ENCODE measurements at places on chromosomes 1 and 21. TPM values are rescaled to one million over a fixed set of nuclear protein-coding genes. Genes with fewer than 3 reads are reported as not detected.
A peak's percentile ranks its signal among the peaks of the same experiment; 100 is the strongest.

The ST6GALNAC5 gene
- not detected for total RNA-seq

The LCE1D gene
- total RNA-seq = not detected

The FCER1A gene
- not detected for total RNA-seq

The RGS7 gene
- total RNA-seq = not detected

The PM20D1 gene
- total RNA-seq = 0.43 TPM

The LGR6 gene
- 0.08 TPM for total RNA-seq

The RXRG gene
- total RNA-seq = not detected

The PLEKHA6 gene
- total RNA-seq = not detected

The GPR61 gene
- total RNA-seq = not detected

GRCh38 chr1:188668083-188668482 lies 1809.6 kb downstream of the BRINP3 start:
- no peak overlapping the region for H3K27ac ChIP-seq
- no peaks in the 10 kb centered on the region for H3K27me3 ChIP-seq
- H3K4me1 ChIP-seq = no peaks in the 10 kb centered on the region
- no peaks in the 10 kb centered on the region for H3K36me3 ChIP-seq

- H3K36me3 ChIP-seq = peaks cover 68% of the 10 kb centered on the region
- no peak overlapping the region for H3K27ac ChIP-seq
- no peak for DNase-seq
- no peaks in the 10 kb centered on the region for H3K27me3 ChIP-seq
- no peak overlapping the region for H3K4me3 ChIP-seq
Observed at GRCh38 chr1:32042330-32042729, 28.7 kb downstream of the KHDRBS1 start.

GRCh38 chr21:45918835-45919447 lies 62.6 kb upstream of the COL6A1 start:
- no peaks in the 10 kb centered on the region for H3K36me3 ChIP-seq
- H3K4me3 ChIP-seq = no peak overlapping the region
- no peaks in the 10 kb centered on the region for H3K27me3 ChIP-seq
- no peak overlapping the region for H3K27ac ChIP-seq
- no peak for DNase-seq
- H3K4me1 ChIP-seq = peaks cover 2% of the 10 kb centered on the region

DNA sequence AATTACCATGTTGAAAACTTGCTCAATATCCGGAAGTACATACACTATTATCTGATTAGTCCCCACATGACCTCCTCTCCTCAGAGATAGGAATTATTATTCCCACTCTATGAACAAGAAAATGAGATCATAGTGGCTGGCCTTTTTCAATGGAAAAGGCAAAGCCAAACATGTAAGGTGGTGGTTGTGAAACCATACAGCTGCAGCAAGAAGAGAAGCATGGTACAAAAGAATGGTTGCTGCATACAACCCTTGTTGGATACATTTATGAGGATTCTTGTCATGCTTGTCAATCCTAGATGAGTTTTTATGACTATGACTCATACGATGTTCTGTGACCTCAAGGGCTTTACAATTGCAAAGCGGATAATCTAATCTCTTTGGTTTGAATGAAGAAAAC lies 514.7 kb downstream of the PLPP3 start:
- H3K4me1 ChIP-seq = no peaks in the 10 kb centered on the region
- H3K36me3 ChIP-seq = no peaks in the 10 kb centered on the region
- H3K27me3 ChIP-seq = no peaks in the 10 kb centered on the region
- DNase-seq = no peak
- no peak overlapping the region for H3K27ac ChIP-seq
- H3K4me3 ChIP-seq = no peak overlapping the region

GRCh38 chr21:15534450-15534886 lies 195.3 kb upstream of the USP25 start:
- H3K4me1 ChIP-seq = no peaks in the 10 kb centered on the region
- no peaks in the 10 kb centered on the region for H3K27me3 ChIP-seq
- no peak for DNase-seq
- no peak overlapping the region for H3K27ac ChIP-seq
- no peaks in the 10 kb centered on the region for H3K36me3 ChIP-seq

DNA sequence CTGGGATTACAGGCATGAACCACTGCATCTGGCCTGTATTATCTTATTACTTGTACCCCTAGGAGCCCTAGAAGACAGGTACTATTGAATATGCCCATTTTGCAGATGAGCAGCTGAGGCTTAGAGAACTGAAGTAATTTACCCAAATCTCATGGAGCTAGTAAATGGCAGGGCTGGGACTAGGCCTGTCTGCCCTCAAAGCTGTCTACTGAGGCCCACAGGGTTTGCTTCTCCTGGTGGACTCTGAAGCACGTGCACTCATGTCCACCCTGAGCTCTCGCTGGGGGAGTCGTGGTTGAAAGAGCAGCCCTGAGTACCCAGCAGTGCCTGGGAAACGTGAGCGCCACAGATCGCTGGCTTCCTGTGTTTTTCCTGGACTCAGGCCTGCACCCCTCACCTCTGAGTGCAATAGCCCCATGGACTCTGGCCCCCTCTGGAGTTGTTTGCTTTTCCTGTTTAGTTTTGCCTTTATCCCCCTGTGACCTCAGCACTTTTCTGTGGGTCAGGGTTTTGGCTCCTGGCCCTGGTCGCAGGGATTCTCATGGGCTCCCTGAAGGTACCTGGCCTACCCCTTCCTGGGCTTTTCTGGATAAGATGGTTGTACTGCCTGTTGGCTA lies 52.4 kb downstream of the ARHGEF10L start:
- no peaks in the 10 kb centered on the region for H3K36me3 ChIP-seq
- H3K4me1 ChIP-seq = no peaks in the 10 kb centered on the region
- no peak for DNase-seq

- DNase-seq = no peak
- H3K36me3 ChIP-seq = no peaks in the 10 kb centered on the region
- peak overlapping the region; percentile 66 for H3K27ac ChIP-seq
- no peaks in the 10 kb centered on the region for H3K27me3 ChIP-seq
- peaks cover 66% of the 10 kb centered on the region for H3K4me1 ChIP-seq
Observed at GRCh38 chr1:234498448-234499118, 19.6 kb upstream of the TARBP1 start.

- H3K36me3 ChIP-seq = peaks cover 87% of the 10 kb centered on the region
- peaks cover 50% of the 10 kb centered on the region for H3K4me1 ChIP-seq
- DNase-seq = no peak
- H3K27me3 ChIP-seq = no peaks in the 10 kb centered on the region
Observed at GRCh38 chr1:150575518-150576366, 3.7 kb downstream of the MCL1 start.

DNA sequence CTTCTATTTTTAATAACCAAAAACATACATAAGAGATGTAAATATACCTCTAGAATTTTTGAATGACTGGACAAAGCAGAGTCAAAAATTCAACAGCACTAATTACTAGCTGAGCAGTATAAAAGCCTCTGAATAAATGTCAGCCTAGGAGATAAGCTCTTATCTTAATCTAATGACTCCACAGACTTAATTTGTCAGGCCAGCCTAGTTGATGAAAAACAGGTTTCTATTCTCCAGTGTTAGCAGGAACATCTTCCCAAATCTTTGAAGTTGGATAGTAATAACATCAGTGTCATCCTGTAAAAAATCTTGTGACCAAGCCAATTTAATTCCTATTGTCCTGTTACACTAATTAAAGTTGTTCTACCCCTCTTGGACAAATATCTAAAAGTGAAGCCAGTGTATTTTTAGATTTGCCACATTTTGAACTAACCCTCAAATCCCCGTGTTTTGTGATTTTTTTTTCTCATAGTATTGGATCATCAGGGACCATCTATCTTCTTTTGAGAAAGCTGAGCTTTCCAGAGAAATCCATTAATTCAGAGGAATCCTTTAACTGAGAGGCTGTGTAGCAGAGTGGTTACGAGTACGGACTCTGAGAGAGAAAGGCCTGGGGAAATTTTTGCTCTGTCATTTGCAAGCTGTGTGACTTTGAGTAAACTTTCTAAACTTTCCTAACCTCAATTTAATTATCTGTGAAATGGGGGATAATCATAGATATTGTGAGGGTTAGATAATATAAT lies 41.2 kb downstream of the LMO4 start:
- H3K4me3 ChIP-seq = no peak overlapping the region
- peaks cover 3% of the 10 kb centered on the region for H3K36me3 ChIP-seq
- no peak overlapping the region for H3K27ac ChIP-seq
- DNase-seq = no peak
- H3K27me3 ChIP-seq = no peaks in the 10 kb centered on the region
- H3K4me1 ChIP-seq = no peaks in the 10 kb centered on the region

- no peak for DNase-seq
- no peak overlapping the region for H3K27ac ChIP-seq
- no peak overlapping the region for H3K4me3 ChIP-seq
- H3K36me3 ChIP-seq = no peaks in the 10 kb centered on the region
- H3K27me3 ChIP-seq = peaks cover 10% of the 10 kb centered on the region
Observed at GRCh38 chr1:182724215-182724614, 39.8 kb upstream of the RGS8 start.

GRCh38 chr1:21012937-21013336 lies 163.8 kb downstream of the EIF4G3 start:
- H3K27me3 ChIP-seq = no peaks in the 10 kb centered on the region
- no peak overlapping the region for H3K27ac ChIP-seq
- H3K4me1 ChIP-seq = peaks cover 19% of the 10 kb centered on the region
- H3K4me3 ChIP-seq = no peak overlapping the region
- peaks cover 17% of the 10 kb centered on the region for H3K36me3 ChIP-seq

GRCh38 chr1:24535021-24535424 lies 20.9 kb upstream of the NCMAP start:
- peak overlapping the region; percentile 98 for H3K27ac ChIP-seq
- H3K4me1 ChIP-seq = peaks cover 60% of the 10 kb centered on the region
- peaks cover 67% of the 10 kb centered on the region for H3K36me3 ChIP-seq

DNA sequence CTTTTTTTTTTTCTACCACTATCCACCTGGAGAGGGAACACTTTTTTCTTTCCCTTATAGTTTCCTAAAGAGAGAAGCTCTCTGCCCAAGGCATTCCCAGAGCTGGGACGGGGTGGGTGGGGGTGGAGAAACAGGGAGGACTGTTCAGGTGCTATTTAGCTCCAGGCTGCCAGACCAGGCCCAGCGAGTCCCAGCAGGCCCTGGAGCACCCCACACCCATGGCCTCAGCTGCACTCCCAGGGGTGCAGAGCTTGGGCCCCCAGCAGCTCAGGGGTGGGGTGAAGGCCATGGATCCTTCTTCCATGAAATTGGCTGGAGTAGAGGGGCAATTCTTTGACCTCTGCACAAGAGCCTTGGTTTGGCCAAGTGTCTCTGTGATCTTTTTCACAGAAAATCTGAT lies 4.1 kb downstream of the ETV3L start:
- H3K4me3 ChIP-seq = no peak overlapping the region
- H3K4me1 ChIP-seq = peaks cover 6% of the 10 kb centered on the region
- H3K27me3 ChIP-seq = no peaks in the 10 kb centered on the region
- no peak overlapping the region for H3K27ac ChIP-seq
- no peak for DNase-seq

DNA sequence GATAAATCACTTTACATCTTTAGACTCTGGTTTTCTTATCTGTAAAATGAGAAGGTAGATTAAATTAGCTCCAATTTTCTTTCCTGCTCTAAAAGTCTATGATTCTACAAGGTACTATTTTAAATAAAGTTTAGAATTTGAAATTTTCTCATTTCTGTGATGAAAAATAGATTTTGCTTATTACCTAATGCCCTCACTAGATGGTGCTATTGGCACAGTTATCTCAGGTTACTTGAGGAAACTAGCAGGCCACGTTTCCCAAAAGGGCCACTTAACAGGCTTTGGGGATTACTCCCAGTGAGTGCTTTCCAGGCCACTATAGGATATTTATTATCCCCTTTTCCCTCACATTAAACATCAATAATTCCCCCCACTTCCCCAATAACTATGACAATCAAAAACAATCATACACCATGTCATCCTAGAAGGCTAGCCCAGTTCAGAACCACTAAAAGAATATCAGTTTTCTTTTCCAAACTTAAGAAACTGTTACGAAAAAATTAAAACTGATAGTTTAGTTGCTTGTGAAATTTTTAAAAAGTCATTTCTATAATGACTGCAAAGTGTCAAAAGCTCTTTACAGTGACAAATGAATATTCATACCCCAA lies 30.6 kb downstream of the OMA1 start:
- no peaks in the 10 kb centered on the region for H3K27me3 ChIP-seq
- H3K4me1 ChIP-seq = peaks cover 13% of the 10 kb centered on the region
- no peak overlapping the region for H3K4me3 ChIP-seq
- H3K36me3 ChIP-seq = peaks cover 23% of the 10 kb centered on the region
- H3K27ac ChIP-seq = no peak overlapping the region
- DNase-seq = no peak

DNA sequence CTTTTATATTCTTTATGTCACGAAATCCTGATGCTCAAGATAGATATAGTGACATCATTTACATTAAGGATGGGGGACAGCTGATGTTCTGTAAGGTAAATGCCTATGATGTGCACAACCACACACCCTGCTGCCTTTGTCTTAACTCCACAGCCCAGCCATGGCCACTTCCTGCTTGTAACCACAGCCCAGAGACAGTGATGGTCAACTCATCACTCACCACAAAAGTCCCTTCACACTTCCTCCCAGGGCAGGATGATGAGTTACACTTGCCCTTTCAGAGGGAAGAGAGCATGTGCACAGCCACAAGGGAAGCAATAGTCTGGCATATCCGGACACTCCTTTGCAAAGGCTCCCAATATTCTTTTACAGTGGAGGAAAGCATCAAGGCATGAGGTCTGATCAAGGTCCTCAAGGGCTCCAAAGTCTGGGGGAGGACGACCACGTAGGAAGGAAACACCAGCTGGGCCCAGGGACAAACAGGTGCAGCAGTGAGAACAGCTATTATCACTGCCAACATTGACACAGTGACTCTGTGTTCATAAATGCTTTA lies 53.8 kb downstream of the PLPP3 start:
- H3K36me3 ChIP-seq = no peaks in the 10 kb centered on the region
- no peak for DNase-seq
- H3K4me1 ChIP-seq = no peaks in the 10 kb centered on the region
- H3K4me3 ChIP-seq = no peak overlapping the region

GRCh38 chr1:58941471-58942289 lies 157.8 kb upstream of the JUN start:
- peak overlapping the region; percentile 42 for H3K4me3 ChIP-seq
- H3K27me3 ChIP-seq = peaks cover 4% of the 10 kb centered on the region
- peak; percentile 71 for DNase-seq
- peaks cover 18% of the 10 kb centered on the region for H3K36me3 ChIP-seq

- peaks cover 13% of the 10 kb centered on the region for H3K27me3 ChIP-seq
- no peak for DNase-seq
- no peaks in the 10 kb centered on the region for H3K36me3 ChIP-seq
- H3K27ac ChIP-seq = no peak overlapping the region
Observed at GRCh38 chr1:205240118-205240517, 12.4 kb downstream of the TMCC2 start.

- H3K4me1 ChIP-seq = no peaks in the 10 kb centered on the region
- DNase-seq = peak; percentile 43
- H3K27me3 ChIP-seq = no peaks in the 10 kb centered on the region
- H3K36me3 ChIP-seq = no peaks in the 10 kb centered on the region
- H3K27ac ChIP-seq = no peak overlapping the region
Observed at GRCh38 chr1:237799762-237800474, 90.8 kb downstream of the ZP4 start.

DNA sequence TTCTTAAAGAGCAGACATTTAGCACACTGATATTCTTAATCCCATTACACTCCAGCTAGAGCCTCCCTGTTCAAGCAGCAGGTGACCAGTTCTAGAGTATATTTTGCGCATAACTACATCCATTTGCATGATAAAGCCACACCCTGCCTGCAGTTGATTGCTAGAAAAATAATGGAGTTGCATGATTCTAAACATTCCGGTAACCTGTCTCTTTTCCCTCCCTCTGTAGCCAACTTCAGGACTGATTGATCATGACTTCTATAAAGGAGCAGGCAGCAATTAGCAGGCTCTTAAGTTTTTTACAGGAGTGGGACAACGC lies 14.9 kb downstream of the ARMH1 start:
- no peak for DNase-seq
- no peaks in the 10 kb centered on the region for H3K36me3 ChIP-seq
- peaks cover 4% of the 10 kb centered on the region for H3K27me3 ChIP-seq
- H3K27ac ChIP-seq = no peak overlapping the region
- no peak overlapping the region for H3K4me3 ChIP-seq
- peaks cover 5% of the 10 kb centered on the region for H3K4me1 ChIP-seq
